Osteoblast (primary cell): ENCODE measurements at places on chromosomes 6 and 20. TPM values are rescaled to one million over a fixed set of nuclear protein-coding genes. Genes with fewer than 3 reads are reported as not detected.

GGTLC1 gene
- total RNA-seq: not detected in 2 replicates

OOEP gene
- total RNA-seq: 0.36 and 0.59 TPM in 2 replicates

KATNA1 gene
- total RNA-seq: 35.4 and 36.9 TPM in 2 replicates

LIME1 gene
- total RNA-seq: 1.8 and 2.9 TPM in 2 replicates
